ENCODE measurements at places on chromosomes 6 and 20. TPM values are rescaled to one million over a fixed set of nuclear protein-coding genes. Genes with fewer than 3 reads are reported as not detected.

VWA7 gene
- 0.59 TPM for total RNA-seq

- DNase-seq: no peak
- H3K27ac ChIP-seq: no peak overlapping the region
- no peaks in the 10 kb centered on the region for H3K27me3 ChIP-seq
Observed at GRCh38 chr6:109284675-109285074, 97.6 kb downstream of the CD164 start.

DNA sequence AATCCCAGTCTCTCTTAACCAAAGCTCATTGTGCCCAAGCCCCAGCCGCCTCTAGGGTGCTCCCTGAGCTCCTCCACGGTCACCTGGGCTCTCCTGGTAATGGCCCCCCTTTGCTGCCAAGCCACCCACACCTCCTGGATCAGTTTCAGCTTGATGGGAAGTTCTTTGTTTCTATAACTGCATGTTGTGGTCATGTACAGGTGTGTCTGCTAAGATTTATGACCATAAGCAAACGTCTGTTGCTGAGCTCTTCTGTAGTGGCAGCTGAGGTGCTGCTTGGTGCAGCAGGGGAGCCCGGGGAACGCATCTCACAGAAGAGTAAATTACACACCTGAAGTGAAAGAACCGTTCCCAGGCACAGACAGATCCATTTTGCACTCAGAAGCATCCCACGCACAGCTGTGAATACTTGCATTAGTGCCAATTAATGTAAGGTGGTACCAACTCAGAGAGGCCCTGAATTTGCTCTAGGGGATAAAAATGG, 194.6 kb upstream of the ARID1B start:
- no peaks in the 10 kb centered on the region for H3K4me1 ChIP-seq
- H3K36me3 ChIP-seq: no peaks in the 10 kb centered on the region
- no peak for DNase-seq
- H3K27ac ChIP-seq: no peak overlapping the region
- H3K27me3 ChIP-seq: no peaks in the 10 kb centered on the region
- no peak overlapping the region for H3K4me3 ChIP-seq

GRCh38 chr6:10256113-10256690, 158.7 kb downstream of the TFAP2A start:
- H3K36me3 ChIP-seq: no peaks in the 10 kb centered on the region
- no peak for DNase-seq
- no peaks in the 10 kb centered on the region for H3K27me3 ChIP-seq
- H3K4me3 ChIP-seq: no peak overlapping the region
- H3K27ac ChIP-seq: no peak overlapping the region

GRCh38 chr20:44221368-44221954, 10.9 kb upstream of the OSER1 start:
- H3K36me3 ChIP-seq: no peaks in the 10 kb centered on the region
- no peaks in the 10 kb centered on the region for H3K27me3 ChIP-seq
- no peak overlapping the region for H3K4me3 ChIP-seq
- H3K27ac ChIP-seq: no peak overlapping the region

DNA sequence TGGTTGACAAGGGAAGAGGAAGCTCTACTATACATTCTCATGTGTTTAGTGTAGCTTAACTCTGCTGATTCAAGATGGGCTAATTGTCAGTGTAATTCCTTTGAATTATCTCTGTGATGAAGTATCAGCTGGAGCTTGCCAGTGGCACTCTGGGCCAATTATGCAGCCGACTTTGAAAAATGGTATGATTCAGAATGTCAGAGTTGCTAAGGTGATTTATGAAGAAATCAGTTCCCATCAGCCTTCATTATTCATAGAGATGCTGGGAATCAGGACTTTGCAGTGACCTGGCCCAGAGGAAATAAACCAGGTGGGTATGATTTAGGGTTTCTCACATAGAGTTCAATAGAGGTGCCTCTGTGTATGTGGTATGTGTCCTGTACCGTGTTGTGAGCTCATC, 33.4 kb downstream of the KCNS1 start:
- DNase-seq: no peak
- no peaks in the 10 kb centered on the region for H3K36me3 ChIP-seq
- H3K27me3 ChIP-seq: no peaks in the 10 kb centered on the region
- peak overlapping the region; percentile 75 for H3K27ac ChIP-seq

Data from esophagus squamous epithelium (tissue), 5 donors.